Stimulated activated CD4-positive, alpha-beta T cell treated with anti-CD3 and anti-CD28 coated beads, Interleukin-1b, Interleukin-23, amount 100 ng/mL, for 1 hour (primary cell): ENCODE measurements at places on chromosomes 11 and 22.
A peak's percentile ranks its signal among the peaks of the same experiment; 100 is the strongest.

GRCh38 chr11:119446871-119447663 lies 24.1 kb upstream of the THY1 start:
- no peak for DNase-seq

DNA sequence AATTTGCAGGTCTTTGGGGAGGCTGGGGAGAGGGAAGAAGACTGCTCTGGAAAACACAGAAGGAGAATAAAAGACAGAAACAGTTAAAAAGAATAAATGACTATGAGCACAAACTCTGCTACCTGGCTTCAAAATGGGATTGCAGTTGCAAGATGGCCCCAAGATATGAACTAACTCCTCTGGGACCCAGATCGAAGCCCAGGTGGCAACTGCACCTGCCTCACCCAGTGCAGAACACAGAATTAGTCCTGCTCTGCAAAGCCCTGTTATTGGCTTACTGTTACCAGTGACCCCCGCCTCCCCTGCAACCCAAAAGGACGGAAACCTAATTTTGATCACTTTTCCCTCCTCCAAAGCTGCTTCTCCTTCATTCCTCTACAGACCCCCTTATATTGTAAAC lies 35.9 kb upstream of the POU2AF1 start:
- no peak for DNase-seq

DNA sequence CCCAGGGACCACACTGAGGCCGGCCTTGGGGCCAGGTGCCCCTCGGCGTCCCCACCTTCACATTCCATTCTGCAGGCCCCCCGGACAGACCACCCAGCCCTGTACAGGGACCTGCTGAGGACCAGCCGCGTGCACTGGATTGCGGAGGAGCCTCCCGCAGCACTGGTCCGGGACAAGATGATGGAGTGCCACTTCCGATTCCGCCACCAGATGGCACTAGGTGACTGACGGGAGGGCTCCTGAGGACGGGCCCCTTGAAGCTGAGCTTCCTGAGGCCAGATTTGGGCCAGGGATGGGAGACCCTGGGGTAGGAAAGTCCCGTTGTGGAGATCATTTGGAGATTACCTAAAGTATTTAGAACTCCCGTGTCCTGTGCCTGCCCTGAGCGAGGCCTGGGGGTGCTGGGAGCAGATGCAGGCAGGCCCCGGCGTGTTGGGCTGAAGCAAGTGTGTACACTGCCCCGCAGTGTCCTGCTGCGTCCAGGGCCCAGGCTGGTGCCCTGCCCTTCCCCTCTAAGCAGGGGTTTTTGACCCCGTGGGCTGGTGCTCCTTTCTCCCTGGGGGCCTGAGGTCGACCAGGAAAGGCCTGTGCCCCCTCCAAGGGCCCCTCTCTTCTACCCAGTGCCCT lies 20.0 kb downstream of the TRMU start:
- DNase-seq, result peak; percentile 43

DNA sequence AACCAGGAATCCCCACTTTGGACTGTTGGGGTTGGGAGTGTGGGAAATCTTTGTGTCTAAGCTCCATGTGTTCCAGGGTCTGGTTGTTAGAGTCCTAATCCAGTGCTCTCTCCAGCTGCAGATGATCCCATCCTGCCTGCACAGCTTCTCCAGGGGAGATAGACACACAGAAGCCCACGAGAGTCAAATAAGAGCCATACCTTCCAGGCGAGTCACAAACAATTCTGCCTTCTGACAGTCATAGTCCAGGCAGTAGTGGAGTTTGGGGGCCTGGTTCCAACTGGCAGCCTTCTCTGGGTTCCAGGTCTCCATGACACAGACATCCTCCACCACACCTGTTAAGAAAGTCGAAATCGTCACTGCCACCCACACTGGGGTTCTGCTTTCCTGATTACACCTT lies 32.1 kb downstream of the SYT13 start:
- DNase-seq, result no peak

DNA sequence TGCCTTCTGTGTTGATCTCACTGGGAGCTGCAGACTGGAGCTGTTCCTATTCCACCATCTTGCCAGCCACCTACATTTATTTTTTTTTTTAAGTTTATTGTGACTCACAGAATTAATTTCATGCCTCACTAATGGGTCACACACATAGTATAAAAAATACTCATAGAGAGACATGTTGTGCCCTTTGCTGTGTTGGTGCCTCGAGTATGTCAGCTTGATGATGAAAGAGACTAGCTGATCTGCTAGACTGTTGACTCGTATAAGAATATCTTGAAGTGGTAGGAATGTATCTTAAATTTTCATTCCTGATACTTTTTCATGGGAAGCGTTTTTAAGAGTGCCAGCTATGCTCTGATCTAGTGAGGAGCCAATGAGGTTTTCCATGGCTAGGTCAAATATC lies 28.6 kb upstream of the AMPD3 start:
- DNase-seq, result no peak

GRCh38 chr22:37122598-37123180 lies 13.2 kb upstream of the TMPRSS6 start:
- DNase-seq, result no peak

DNA sequence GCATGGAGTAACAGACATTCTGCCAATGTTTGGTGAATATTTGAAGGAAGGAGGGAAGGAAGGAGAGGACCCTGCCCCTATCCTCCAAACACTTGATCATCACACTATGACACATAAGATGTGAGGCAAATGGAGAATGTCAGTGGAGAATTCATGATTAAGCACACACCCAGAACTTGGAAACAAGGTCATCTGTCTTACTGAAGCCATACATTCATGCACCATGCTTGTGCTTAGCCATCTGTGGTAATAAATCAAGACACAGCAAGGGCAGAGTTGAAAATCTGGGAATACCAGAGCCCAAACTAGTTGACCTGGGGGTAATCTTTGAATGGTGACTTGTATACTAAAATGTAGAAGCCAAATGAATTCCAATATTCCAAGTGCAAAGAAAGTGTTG lies 7.9 kb upstream of the TIMP3 start:
- no peak for DNase-seq

DNA sequence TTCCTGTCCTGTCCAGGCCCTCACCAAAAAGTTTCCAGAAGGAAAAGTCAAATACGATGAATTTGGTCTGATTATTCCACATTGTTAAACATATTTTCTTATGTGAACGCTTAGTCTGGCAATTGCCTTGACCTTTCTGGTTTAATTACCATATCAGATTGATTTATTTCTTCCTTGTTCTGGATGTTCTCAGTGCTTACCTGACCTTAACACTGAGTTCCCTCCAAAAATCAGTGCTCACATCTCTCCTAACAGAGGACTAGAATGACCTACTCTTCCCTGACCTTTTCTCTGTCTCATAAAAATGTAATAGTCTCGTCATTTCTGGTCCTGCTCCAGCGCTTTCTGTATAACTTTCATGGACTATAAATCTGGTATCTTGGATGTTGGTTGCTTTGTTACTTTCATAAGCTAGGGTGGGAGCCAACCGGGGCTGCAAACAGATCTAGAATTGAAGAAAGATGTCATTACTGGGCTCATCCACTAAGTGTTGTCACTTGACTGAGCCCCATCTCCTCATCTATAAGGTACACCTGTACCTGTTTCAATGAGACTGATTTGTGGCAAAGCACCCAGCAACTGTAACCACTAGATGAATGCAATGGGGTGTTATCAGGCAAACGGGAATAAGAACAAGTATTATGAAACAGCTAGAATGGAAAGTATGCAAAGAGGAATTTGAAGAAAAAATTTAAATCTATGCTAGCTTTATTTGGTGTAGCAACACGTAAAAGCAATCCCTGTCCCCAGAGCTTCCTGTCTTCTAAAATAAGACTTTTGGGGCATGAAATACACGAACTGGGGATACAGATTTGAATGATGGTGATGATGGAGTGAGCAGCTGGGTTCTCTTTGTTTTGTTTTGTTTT lies 2.4 kb downstream of the FADS2 start:
- DNase-seq, result no peak

DNA sequence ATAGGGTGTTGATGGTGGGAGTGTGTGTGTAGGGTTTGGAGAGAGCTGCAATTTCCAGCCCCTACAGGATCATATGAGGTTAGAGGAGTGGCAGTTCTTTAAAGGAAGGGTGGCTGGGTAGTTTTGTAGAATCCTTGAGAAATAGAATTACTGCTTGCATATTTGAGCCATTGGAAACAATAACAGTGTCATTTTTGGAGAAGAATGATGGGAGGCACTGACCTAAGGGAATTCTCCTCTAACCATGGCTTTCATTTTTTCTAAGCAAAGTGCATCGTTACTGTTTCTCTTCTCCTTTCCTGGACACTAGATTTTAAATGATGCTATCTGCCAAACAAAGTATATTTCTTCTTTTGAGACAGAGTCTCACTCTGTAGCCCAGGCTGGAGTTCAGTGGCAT lies 66.9 kb upstream of the RRM1 start:
- no peak for DNase-seq

DNA sequence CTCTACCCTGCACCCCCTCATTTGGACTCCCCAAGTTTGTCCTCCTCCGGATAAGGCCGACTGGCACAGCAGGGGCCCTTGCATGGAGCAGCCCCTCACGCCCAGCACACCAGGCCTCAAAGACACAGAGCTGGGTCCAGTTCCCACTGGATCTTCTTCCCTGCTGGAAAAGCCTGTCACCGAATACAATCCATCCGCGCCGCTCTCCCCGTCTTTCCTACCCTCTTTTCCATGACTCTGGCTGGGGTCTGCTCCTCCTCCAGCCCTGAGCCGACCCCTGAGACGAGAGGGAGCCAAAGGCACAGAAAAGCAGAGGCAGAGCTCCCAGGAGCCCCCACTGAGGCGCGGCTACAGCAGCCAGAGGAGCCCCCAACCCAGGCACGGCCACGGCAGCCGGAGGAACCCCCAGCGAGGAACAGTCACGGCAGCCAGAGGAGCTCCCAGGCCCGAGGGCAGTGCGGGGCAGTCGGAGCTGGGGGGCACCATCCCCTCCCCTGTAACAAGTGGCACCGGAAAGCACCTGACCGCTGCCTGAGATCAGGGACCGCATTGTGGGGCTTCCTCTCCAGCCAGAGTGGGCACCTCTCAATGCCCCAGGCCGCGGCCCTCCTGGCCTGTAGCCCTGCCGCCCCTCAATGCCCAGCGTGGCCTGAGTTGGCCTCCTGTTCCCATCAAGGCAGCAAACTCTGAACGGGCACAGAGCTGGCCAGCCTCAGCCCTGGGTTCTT lies 12.0 kb downstream of the ALG12 start:
- DNase-seq, result no peak

- no peak for DNase-seq
Measured at GRCh38 chr11:75644946-75645345, 23.9 kb downstream of the MAP6 start.

DNA sequence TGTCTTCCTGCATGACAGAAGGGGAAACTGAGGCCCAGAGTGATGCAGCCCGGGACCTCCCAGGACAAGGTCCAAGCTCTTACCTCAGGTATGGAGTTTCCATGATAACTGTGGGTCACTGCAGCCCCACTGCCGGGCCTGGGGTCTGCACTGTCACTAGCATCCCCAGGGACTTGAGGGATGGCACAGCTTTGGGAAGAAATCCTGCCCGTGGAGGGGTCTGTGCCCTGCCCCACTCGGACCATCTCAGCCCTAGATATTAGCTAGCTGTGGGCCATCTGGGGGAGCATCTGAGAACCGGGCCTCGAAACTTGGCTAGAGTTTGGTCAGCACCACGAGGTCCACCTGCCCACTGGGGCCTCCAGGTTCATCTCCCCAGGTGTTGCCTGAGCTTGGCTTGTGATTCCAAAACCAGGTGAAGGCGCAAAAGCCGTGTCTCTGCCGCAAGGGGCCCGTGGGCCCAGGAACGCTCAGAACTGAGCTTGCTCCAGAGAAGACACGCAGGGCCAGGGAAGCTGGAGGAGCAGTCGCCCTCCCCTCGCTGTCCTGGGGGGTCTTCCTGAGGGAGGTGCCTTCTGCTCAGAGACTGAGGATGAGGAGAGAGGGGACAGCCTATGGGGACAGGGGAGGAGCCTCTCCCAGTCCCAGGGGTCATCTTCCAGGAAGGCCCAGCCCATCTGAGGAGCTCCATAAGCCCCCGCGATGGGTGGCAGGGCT lies 4.8 kb downstream of the LINC01488 start:
- DNase-seq, result no peak

DNA sequence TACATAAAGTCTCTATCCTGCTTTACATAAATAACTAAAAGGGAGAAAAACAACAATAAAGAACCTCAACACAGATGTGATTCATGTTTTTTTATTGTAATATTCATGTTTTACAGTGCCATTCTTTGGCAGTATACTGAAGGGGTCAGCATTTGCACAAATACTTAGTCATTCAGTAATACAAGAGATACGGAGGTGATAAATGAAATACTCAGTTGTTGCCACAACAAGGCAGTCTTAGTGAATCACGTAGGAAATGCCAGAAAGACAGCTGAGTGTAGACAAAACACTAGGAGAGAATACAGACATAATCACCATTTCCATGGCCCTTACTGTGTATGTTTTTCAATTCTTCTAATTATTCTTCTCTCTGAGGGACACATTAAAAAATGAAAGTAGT lies 910.4 kb downstream of the METTL15 start:
- no peak for DNase-seq

GRCh38 chr11:75421035-75421602 lies 11.9 kb downstream of the KLHL35 start:
- no peak for DNase-seq

- DNase-seq, result no peak
Measured at GRCh38 chr11:48043111-48043990, 63.0 kb downstream of the PTPRJ start.

- DNase-seq, result peak; percentile 34
Measured at GRCh38 chr11:68038718-68039525, at the start of gene TCIRG1. TSS of gene TCIRG1 (plus strand) at chr11:68039025. CDS start at chr11:68041272, 2,247 bp downstream.

DNA sequence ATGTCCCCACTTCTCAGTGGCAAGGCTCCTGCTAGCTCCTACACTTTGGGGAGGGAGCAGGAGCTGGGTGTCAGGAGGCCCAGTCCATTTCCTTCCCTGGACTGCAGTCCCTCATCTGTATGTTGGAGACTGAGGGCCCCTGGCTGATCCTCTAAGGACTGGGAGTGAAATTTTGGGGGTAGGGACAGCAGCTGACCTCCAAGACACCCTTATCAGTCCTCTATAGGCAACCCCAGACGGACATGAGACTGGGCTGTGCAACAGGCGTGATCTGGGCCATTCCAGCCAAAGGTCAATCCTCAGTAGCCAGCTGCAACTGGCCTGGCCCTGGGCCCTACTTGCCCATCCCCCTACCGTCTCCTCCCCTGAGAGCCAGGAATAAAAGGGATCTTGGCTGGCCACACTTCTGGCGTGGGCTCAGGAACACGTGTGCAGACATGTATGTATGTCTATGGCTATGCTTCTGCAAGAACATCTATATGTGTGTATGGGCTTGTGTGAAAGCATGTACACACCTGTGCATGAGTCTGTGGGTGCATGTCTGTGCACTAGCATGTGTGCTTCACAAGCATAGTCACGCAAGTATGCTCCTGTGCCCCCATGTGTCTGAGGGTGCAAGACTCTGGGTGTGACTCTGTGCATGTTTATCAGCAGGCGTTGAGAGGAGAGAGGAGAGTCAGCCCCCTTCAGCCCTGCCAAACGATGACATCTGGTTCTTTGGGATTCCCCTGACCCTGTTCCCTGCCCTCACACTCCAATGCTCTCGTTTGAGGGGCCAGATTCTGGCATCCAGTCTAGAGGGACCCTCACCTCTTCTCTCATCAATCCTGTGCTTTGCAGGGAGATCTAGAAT lies 24.6 kb upstream of the DGAT2 start:
- DNase-seq, result no peak

GRCh38 chr22:44754998-44755397 lies 2.6 kb downstream of the ARHGAP8 start:
- no peak for DNase-seq
